Endodermal cell (in vitro differentiated cells): ENCODE measurements at places on chromosomes 5 and 9. TPM values are rescaled to one million over a fixed set of nuclear protein-coding genes. Genes with fewer than 3 reads are reported as not detected.

DNA sequence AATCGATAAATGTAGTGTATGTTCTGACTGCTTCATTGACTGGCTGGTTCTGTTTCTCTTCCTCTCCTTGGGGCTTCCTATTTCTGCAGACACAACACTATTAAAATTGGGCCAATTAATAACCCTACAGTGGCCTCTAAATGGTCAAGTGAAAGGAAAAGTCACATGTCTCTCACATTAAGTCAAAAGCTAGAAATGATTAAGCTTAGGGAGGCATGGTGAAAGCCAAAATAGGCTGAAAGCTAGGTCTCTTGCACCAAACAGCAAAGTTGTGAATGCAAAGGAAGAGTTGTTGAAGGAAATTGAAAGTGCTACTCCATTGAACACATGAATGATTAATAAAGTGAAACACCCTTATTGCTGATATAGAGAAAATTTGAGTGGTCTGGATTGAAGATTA lies 58.2 kb downstream of the CCNH start:
- DNase-seq = no peak

ANKRD34B gene
- total RNA-seq = 0.09 to 0.49 TPM (median 0.42 TPM) in 3 replicates

DNA sequence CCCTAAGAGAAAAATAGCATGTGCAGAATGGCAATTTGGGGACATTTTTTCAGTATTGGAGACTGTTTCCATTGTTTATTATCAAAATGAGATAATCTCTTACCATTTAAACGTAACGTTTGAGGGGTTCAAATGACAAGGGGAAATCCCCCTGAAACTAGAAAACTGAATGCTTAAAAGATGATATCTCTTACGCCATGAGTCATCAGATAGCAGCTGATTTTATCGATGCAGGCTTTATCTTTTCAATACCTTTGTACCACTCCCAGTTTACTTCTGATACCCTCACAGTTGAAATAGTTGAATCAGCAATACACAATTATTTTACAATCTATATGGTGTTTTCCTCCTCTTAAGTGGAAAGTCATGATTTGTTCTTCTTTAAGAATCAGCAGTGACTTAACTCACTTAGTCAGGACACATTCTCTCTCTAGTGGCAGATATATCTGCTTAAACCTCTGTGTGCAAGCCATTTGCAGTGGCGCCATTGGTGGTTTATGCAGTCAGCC lies 29.2 kb downstream of the OSMR start:
- no peak for DNase-seq

GRCh38 chr5:150625164-150625535 lies 15.3 kb upstream of the SYNPO start:
- no peak for DNase-seq

DNA sequence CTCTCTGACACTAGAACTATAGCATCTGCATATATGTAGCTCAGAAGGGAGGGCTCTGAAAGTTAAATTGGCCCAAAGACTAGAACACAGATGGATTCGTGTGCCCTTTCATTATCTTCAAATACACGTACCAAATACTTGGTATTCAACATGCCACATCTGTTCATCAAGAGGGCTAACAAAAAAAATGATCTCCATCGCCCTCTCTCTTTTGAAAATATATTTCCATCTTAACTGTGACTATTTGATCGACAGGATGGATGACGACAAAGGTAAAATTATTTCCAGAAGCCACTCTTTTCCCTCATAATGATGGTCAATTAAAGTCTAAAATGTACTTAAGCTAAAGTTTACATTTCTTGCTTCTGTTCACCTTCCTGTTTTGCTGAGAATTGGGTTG lies 77.0 kb downstream of the SEMA6A start:
- no peak for DNase-seq

DNA sequence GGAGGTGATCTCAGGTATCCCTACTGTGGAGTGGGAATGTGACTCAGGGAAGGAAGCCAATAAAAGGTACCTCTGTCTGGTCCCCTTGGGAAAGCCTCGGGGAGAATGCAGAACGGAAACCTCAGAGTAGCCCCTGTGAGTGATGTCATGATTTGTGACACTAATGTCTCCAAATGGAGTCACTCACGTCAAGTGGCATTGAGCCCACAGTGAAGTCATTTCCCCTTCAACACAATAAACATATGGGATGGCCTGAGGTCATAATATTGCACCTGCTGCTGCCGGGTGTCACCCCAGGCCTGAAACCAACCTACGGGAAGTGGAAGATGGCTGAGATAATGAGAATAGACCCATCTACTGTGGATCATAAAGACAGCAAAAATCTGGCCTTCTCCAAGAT lies 75.9 kb upstream of the GOLM1 start:
- DNase-seq = no peak

GRCh38 chr5:133285583-133286021 lies 233.8 kb downstream of the HSPA4 start:
- no peak for DNase-seq

GRCh38 chr5:41797662-41798061 lies 72.6 kb downstream of the OXCT1 start:
- no peak for DNase-seq

GRCh38 chr5:132052520-132052919 lies 7.9 kb upstream of the IL3 start:
- no peak for DNase-seq

NR2F1-AS1 gene
- 1.4 TPM in 2 replicates for total RNA-seq

DNA sequence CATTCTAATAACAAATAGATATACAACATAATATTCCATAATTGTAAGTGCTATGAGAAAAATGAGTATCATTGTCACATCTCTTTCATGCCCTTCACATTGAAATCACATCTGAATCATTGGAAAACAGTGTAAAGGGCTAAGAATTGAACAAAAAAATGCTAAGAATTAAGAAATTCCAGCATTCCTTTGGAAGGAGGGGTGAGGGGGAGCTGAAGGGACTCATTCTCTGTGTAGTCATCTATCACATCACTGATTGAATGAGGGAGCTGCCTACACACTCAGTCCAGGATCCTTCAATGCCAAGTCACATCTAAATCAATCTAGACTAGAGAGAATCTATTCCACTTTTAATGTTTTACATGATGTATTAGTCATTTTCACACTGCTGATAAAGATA lies 286.6 kb downstream of the DTWD2 start:
- no peak for DNase-seq

DNA sequence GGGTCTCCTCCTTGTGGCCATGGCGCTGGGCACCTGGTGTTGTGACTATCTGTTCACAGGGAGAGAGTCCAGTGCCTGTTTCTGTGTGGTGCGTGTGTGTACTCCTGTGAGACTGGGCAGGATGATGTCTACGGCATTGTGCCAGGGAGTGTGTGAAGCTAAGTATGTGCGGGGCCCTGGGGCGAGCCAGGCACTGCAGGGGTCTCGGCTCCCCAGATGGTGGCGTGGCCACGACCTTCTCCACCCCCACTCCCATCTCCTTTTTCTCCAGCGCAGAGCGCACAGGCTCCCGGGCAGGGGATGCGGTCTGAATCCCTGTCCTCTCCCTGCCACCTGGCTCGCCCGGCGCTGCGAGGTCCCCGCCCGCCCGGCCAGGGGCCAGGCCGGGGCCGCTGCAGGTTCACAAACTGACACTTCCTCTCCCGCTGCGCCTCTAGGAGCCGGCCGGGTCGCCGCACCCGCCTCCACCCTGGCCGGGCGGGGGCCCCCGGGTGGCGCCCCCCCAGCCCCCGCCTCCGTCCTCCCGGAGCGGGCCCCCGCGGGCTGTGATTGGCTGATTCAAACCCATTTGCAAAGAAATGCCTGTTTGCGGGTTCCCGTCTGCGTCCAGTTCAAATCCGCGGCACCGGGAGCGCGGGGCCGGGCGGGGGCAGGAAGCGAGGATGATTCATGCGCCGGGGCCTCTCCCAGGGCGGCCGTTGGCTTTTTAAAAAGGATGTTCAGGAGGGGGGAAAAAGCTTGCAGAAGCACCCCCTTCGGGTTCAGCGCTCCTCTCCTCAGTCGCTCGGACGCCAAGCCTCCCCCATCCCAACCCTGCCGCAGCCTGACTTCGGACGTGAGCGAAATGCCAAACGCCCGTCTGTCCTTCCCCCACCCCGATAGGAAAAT lies 790 bp downstream of the PHF19 start:
- DNase-seq = peak; percentile 91

C9 gene
- 0.45 TPM in 1 of 3 replicates, not detected in the others for total RNA-seq

DNA sequence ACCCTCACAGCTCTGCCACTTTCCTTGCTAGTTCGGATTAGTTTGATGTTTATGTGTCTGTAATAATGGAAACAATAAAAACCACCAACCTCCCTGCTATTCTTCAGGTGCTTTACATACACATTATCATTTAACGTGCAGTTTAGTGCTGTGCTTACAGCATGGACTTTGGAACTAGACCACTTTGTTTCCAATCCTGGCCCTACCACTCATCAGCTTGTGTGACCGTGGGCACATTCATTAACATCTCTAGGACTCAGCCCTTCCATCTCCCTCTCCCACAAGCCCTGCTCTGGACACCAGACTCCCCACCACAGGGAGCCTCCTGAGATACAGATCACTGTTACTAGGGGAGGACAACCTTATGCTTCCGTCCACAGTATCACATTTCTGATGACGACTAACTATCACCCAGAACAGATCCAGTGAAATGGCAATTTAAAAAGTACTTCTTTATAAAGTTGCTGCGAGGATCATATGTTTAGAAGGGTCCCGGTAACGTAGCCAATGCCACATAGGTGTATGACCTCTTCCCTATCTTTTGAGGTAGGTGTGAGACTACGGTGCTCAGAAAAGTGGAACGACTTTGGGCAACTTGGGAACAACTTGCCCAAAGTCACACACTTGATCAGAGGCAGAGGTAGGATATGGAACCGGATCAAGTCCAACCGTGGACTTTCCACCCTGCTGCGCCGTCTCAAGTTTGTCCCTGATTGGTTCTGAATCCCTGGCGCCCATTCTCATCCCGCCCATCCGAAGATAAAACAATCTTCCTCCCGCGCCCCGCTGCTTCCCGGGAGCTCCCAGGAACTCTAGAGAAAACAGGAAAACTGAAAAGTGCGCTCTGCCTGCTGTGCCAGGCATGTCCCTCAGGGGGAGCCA lies 132.4 kb upstream of the NIPBL start:
- peak; percentile 96 for DNase-seq

- DNase-seq = no peak
Observed at GRCh38 chr5:112514111-112514510, 95.0 kb upstream of the EPB41L4A start.

DNA sequence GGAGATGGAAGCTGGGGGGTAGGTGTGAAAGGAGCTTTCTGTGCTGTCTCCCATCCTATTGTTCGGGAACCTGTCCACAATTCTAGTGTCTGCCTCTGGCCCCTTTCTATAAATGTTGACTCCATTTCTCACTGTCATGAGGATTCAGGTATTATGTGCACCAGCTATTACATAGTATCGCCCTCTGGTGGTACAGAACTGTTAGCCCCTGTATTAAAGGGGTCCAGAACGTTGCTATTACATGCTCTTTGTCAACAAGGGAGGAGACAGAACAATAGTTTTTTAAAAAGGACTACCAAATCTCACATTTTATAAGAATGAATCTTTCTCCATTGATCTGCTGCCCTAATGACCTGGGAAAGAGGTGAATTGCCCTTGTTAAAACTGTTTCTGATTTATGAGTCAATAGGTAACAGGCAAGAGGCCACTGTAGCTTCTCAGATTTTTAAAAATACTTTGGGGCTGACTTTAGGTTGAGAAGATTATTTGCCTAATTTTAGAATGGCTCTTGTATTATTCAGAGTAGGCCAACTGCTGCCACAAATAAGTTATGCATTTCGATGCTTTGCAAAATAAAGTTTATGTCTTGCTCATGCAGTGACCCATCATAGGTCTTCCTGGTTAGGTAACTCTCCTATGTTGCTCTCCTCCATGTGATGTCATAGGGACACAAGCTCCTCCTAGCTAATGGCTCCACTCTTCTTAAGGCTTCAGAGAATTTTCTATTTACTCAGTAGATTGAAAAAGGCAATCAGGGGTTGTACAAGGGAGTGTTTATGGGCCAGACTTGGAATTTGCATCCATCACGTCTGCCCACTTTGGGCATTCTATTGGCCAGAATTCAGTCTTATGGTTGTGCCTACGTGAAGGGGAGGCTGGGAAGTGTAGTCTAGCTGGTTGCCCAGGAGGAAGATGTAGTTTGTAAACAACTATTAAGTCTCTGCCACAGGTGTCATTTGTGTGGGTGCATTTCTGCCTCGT lies 20.8 kb downstream of the DCANP1 start:
- peak; percentile 63 for DNase-seq

- DNase-seq = peak; percentile 19
Observed at GRCh38 chr9:104843644-104844240, 79.8 kb downstream of the NIPSNAP3B start.

DNA sequence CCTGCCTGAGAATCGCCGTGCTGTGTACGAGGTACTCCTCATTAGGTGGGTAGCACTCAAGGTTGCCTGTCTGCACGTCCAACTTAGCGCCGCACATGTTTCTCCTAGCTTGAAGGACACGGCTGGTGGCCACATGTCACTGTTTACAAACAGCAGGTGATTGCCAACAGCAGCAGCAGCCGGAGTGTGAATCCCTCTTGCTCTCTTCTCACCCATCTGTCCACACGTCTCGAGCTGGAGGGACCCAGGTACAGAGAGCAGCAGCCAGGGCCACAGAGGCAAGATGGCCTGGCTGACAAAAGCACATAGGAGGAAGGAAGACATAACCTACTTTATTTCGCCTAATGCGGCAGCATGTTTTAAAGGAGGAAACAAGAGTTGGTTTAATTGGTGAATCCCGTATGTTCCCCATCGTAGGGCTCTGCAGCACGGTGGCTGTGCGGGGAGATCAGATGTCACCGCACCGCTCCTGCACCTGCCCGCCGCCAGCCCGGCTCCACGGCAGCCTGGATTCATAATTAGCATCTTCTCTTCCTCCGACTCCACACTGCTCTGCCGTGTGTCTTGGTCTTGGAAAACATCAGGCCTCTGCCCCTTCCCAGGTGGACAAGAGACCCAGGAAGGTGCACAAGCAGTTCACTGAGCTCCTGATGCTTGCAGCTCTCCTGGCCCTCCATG lies 201.6 kb upstream of the IRX1 start:
- no peak for DNase-seq

GRCh38 chr9:133463234-133463863 lies 3.6 kb downstream of the CACFD1 start:
- DNase-seq = peak; percentile 85

DNA sequence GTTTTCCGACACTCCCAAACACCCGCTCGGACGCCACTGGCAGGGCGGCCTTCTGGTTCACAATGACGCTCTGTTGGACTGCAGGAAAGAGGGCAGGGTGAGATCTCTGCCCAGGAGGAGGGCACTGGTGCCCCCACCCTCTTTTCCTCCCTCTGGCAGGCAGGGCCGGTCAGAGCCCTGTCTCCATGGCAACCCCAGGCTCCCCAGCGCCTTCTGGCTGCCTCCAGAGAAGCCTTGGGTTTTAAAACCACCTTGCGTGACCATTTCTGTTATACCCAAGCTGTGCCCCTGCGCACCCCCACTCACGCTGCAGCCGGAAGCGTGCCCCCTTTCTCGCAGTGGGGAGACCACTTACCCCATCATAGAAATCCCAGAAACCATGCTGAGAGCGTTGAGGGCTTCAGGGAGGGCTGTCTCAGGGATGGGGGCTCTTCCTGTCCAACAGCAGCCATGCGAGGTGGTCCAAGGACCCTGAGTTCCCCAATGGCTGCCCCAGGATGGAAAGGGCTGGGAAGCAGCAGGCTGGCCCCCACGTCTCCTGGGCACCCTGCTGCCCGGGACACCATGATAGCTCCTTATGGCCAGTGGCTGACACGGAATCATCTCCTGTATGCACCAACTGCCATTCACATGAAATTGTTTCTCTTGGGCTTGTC lies 7.3 kb downstream of the C9orf50 start:
- DNase-seq = no peak

GARIN3 gene
- not detected in 3 replicates for total RNA-seq

PALM2AKAP2 gene
- 0.90 and 1.1 TPM in 2 replicates for total RNA-seq

GRCh38 chr9:89606049-89606623 lies 1.3 kb downstream of the GADD45G start:
- peak; percentile 80 for DNase-seq
